ENCODE measurements at places on chromosomes 3 and 15.

GRCh38 chr15:41917767-41918430 lies 24.0 kb upstream of the SPTBN5 start:
- no peak for DNase-seq

DNA sequence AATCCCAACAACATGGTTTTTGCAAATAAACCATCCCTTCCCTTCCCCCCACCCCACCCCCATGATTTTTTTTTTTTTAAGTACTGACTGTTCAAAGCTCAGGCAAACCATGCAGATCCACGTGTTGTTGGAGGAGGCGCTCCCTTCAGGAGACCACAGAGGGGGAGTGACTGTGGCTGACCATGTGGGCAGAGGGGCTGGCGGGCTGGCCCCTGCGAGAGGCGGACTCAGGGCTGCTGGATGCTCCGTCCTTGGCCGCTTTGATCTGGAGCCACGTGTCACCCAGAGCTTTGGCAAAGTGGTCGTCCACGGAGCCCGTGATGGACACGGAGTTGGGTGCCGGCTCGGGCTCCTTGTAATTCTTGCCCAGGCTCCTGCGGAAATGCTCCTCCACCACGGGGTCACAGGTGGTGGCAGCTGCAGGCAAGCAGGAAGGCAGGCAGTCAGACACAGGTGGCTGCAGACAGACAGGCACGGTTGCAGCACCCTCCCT lies 85.3 kb downstream of the VGLL4 start:
- no peak for DNase-seq

GRCh38 chr3:156749244-156749643 lies 74.9 kb downstream of the TIPARP start:
- no peak for DNase-seq

- DNase-seq, result no peak
These were observed 55.9 kb upstream of the NR2C2 start for GRCh38 chr3:14891135-14892132.

- peak; percentile 35 for DNase-seq
These were observed 365.6 kb downstream of the MAGI1 start for GRCh38 chr3:65672871-65673815.

DNA sequence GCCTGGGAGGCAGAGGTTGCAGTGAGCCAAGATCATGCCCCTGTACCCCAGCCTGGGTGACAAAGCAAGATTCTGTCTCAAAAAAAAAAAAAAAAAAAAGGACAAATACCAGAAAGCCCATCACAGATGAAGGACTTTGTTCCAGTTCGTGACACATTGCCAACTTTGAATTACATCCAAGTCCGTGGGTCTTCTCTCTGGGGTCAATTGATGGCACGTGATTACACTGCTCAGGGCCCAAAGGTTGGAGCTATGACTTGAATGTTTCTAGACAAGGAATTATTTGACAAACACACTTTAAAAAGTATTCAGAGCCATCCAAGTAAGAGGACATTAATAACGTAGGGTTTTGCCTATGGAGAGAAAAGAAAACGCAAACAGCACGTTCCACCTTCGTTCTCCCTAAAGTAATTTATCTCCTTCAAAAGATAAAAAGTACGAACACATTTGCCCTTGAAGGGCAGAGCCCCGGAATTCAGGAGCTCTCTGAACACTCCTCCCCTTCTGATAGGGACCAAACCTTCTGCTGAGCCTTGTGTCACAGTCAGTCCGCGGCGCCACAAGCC lies 31.3 kb upstream of the ST3GAL6 start:
- DNase-seq, result no peak

Data from left renal pelvis (tissue), 4 donors.